ENCODE measurements at places on chromosomes 13 and 19. TPM values are rescaled to one million over a fixed set of nuclear protein-coding genes. Genes with fewer than 3 reads are reported as not detected.

OR7C1 gene
- not detected for total RNA-seq

RNF17 gene
- total RNA-seq, result not detected

PDE4C gene
- total RNA-seq, result 3.6 TPM

VAV1 gene
- total RNA-seq, result 15.4 TPM

ATP13A1 gene
- 35.7 TPM for total RNA-seq

ZNF730 gene
- 11.9 TPM for total RNA-seq

EBI3 gene
- 4.1 TPM for total RNA-seq

OLFM4 gene
- total RNA-seq, result 0.34 TPM

ACTL9 gene
- total RNA-seq, result not detected

ZNF614 gene
- 6.7 TPM for total RNA-seq

C13orf42 gene
- total RNA-seq, result not detected

ZNF253 gene
- total RNA-seq, result 6.1 TPM

LEUTX gene
- not detected for total RNA-seq

TEAD2 gene
- total RNA-seq, result 40.0 TPM

Data from lung (tissue), 17 donors.